Tibial artery (tissue), 4 donors: ENCODE measurements at places on chromosomes 13 and 19.
A peak's percentile ranks its signal among the peaks of the same experiment; 100 is the strongest.

DNA sequence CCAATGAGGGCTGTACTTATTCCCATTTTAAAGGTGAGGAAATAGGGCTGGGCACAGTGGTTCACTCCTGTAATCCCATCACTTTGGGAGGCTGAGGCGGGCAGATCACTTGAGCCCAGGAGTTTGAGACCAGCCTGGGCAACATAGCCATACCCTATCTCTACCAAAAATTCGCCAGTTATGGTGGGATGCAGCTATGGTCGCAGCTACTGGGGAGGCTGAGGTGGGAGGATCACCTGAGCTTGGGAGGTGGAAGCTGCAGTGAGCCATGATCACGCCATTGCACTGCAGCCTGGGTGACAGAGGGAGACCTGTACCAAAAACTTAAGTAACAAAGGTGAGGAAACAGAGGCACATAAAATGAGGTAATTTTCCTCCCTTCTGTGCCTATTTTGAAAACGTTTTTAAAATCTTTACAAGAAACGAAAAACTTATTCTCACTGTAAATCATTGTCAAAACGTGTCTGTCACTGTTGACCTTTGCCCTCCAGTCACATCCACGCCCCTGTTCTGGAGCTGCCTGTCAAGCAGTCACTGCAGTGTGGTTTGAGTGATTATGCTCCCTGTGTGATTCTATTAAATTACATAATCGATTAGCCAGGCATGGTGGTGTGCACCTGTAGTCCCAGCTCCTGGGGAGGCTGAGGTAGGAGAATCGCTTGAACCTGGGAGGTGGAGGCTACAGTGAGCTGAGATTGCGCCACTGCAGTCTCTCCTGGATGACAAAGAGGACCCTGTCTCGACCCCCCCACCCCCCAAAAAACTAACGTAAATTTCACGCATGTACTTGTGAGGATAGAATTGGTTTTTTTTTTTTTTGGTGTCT, 12.5 kb downstream of the NOP53 start:
- DNase-seq, result no peak

- no peak for DNase-seq
Observed at GRCh38 chr13:109158383-109158782, 529.0 kb downstream of the MYO16 start.

GRCh38 chr13:78881751-78882150, 222.8 kb upstream of the OBI1 start:
- DNase-seq, result no peak

- DNase-seq, result peak; percentile 68
Observed at GRCh38 chr13:39527961-39528660, 74.9 kb downstream of the LHFPL6 start.
